ENCODE measurements at places on chromosomes 4 and X.
A peak's percentile ranks its signal among the peaks of the same experiment; 100 is the strongest.

GRCh38 chrX:129823115-129823514, 20.6 kb downstream of the ZDHHC9 start:
- DNase-seq = no peak

DNA sequence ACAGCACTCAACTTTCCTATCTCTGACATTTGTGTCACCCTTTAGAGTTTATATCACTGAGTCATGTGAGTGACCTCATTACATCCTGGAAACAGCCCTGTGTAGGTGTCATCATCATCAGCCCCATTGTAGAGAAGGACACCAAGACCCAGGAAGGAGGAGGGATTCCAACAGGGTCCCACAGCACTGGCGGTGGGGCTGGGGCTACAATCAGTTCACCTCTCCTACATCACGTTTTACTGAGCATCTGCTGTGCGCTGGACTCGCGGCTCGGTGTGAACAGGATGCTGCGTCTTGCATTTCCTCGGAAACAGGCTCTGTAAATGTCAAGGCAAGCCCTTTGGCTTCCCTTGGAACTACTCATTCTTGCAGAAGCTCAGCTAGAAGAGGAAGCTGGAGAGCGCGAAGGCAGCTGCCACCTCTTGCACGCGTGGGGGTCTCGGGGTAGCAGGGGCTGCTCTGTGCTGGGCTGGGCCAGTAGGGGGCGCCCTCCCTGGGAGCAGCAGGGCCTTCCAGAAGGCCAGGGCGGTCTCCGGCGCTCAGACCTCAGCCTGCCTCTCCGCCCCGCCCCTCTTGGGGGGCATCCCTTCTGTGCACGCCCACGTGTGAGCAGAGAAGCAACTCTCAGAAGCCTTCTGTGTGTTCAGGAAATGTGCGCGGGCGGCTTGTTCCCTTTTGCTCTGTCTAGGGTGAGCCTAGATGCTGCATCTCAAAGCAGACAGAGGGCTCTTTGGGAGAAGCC, 29.0 kb downstream of the REELD1 start:
- DNase-seq = no peak

DNA sequence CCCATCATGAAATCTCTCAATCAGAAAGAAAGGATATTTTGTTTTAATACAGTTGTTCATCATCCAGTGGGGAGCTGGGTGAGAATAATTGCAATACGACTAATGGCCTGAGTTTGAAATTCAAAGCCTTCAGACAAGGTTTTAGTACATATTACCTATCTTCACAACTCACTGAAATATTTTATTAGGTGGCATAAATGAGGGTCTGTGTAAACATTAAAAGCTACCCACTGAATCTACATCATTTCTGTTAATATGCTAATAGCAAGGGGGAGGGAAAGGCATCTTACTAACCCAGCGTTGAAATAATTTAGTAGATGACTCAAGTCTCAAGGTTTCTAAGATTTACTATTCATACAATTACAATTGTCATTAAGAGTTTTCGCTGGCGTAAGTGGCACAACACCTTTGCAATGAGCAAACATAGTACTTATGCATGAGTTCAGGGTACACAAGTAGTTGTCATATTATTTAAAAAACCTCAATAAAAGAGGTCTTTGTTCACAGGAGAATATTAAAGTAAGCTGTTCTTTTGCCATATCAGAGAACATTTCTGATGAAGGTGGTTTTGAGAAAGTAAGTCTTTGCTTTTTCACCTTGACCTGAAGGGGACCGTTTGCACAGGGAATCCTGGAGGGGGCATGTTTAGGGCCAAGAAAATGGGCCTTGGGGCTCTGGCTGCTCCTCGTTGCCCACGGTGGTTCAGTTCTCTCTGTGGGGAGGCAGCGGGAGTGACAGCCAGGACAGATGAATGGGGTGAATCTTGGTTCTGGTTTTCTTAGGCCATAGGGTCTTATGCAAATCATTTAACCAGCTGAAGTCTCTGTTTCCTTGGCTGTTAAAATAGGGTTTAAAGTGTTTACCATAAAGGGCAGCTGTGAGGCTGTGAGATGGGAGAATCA, 4.5 kb upstream of the RHOH start:
- no peak for DNase-seq

DNA sequence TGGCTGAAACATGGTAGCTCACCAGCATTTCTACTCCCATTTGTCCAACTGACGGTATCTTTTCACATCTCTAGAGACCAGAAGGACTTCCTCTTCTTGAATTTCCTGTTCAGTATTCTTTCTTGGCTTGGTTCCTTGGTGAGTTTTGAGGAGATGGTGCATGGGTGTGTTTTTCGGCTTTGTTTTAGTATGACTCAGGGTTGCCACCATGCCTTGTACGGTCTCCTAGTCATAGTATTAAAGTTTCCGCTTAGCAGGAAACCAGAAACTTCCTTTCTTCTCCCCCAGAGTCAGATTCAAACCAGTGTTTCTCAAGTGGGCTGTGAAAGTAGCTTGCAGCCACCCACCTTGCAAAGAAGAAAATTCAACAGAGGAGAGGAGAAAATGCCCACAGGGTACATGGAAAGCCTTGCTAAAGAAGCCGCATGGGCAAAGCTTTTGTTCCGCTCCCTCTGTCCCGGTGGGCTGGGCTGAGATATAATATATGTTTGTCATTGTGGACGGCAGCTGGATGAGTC, 5.7 kb downstream of the CD99 start:
- peak; percentile 10 for DNase-seq

DNA sequence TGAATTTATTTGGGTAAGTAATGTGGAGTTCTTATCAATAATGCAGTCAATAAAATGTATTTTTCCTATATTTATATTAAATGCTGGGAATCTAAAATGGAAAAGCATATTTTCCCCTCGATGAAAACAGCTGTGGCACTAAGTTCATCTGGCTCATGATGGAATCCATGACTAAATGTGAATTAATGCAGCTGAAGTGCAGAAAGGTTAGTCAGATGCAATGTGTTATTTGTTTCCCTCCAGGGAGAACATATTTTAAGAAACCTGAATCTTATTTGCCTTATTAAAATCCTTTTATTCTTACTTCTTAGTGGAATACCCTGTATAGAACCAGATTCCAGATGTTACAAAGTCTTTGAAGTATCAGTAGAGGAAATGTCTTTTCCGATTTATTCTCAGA, 247.9 kb downstream of the ARHGAP24 start:
- no peak for DNase-seq

- DNase-seq = no peak
These were observed 66.6 kb downstream of the CLDN22 start for GRCh38 chr4:183253451-183253850.

GRCh38 chrX:22666441-22666840, 333.3 kb upstream of the DDX53 start:
- DNase-seq = no peak
